ENCODE measurements at places on chromosomes 16 and 17. TPM values are rescaled to one million over a fixed set of nuclear protein-coding genes. Genes with fewer than 3 reads are reported as not detected.

MRPL10 gene
- total RNA-seq: 10.4 TPM

PRSS36 gene
- total RNA-seq: 0.30 TPM

ZNF629 gene
- 6.8 TPM for total RNA-seq

KCNH4 gene
- not detected for total RNA-seq

PERCC1 gene
- not detected for total RNA-seq

GIT1 gene
- total RNA-seq: 42.4 TPM

ACE gene
- 1.1 TPM for total RNA-seq

CPHXL2 gene
- not detected for total RNA-seq

ALDH3A1 gene
- total RNA-seq: not detected

MINK1 gene
- total RNA-seq: 68.0 TPM

ALDOC gene
- 187 TPM for total RNA-seq

MFAP4 gene
- total RNA-seq: 41.3 TPM

CTRB1 gene
- not detected for total RNA-seq

GSDMA gene
- total RNA-seq: not detected

TP53TG3 gene
- total RNA-seq: not detected

KRT31 gene
- not detected for total RNA-seq

TK2 gene
- 48.4 TPM for total RNA-seq

CDH1 gene
- total RNA-seq: 0.28 TPM

WFDC1 gene
- 12.5 TPM for total RNA-seq

NAGLU gene
- 63.2 TPM for total RNA-seq

IL34 gene
- 1.9 TPM for total RNA-seq

KRTAP2-4 gene
- total RNA-seq: not detected

KRT24 gene
- not detected for total RNA-seq

PIP4K2B gene
- total RNA-seq: 59.4 TPM

CLEC19A gene
- not detected for total RNA-seq

TEKT5 gene
- total RNA-seq: not detected

CTRL gene
- under 0.01 TPM for total RNA-seq

TERB1 gene
- not detected for total RNA-seq

KRT25 gene
- total RNA-seq: not detected

SPIRE2 gene
- total RNA-seq: 1.4 TPM

STAT5B gene
- 29.7 TPM for total RNA-seq

ARHGAP27 gene
- total RNA-seq: 0.59 TPM

TNFRSF17 gene
- not detected for total RNA-seq

TOX3 gene
- not detected for total RNA-seq

EVPLL gene
- total RNA-seq: not detected

ASGR1 gene
- 1.1 TPM for total RNA-seq

ABHD15 gene
- total RNA-seq: 8.0 TPM

CAVIN1 gene
- total RNA-seq: 374 TPM

CDC27 gene
- total RNA-seq: 92.3 TPM

HSD3B7 gene
- 11.6 TPM for total RNA-seq

MVP gene
- total RNA-seq: 209 TPM

PPY gene
- total RNA-seq: not detected

CES3 gene
- total RNA-seq: 0.89 TPM

C17orf75 gene
- total RNA-seq: 16.7 TPM

PTGES3L gene
- total RNA-seq: 0.89 TPM

CDH3 gene
- 0.14 TPM for total RNA-seq

KRTAP4-9 gene
- not detected for total RNA-seq

NPIPB2 gene
- total RNA-seq: 3.6 TPM

LRRC46 gene
- total RNA-seq: not detected

GP1BA gene
- not detected for total RNA-seq

ORC6 gene
- total RNA-seq: 10.2 TPM

LRRC37A gene
- total RNA-seq: 2.6 TPM

CALB2 gene
- total RNA-seq: 1.7 TPM
